Stimulated activated CD4-positive, alpha-beta T cell treated with anti-CD3 and anti-CD28 coated beads, Interleukin-15, amount 100 ng/mL, for 1 hour (primary cell): ENCODE measurements at places on chromosomes 16 and 17.

GRCh38 chr16:14672403-14672971 is 21.6 kb downstream of the PLA2G10 start:
- DNase-seq, result no peak

GRCh38 chr16:1874854-1875253 is 2.9 kb upstream of the MEIOB start:
- DNase-seq, result no peak

DNA sequence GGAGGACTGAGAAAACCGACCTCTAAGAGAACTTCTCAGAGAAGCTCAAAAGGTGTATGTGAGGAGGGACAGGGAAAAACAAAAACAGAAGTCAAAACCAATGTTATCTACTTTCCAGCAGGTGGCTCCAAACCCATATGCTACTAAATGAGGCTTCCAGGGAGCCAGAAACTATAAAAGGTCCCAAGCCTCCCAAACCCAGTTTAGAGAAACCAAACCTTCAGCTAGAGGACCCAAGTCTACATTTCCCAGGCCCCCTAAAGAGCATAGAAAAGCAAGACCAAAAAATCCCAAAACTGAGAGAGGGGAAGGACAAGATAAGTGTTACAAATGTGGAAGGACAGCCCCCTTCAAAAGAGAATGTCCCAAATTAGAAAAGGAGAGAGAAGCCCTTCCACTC is 3.7 kb downstream of the HPR start:
- DNase-seq, result no peak

- DNase-seq, result peak; percentile 46
These were observed 334.5 kb downstream of the SEC14L1 start for GRCh38 chr17:77475016-77475976.

DNA sequence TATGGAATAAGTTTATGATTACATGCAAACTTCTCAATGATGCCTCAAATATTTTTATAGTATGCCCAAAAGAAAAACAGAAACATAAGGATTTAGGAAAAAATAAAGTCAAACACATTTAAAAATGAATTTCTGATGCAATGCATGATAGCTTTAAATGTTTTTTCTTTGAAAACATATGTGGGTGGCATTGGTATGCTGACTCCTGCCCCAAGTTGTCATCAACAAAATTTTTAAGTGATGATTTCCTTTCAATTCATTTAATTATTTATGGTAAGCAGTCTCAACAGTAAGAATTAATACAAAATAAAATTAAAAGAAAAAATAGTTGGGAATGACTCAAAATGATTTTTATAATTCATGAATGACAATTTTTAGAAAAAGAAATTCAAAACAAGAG is 104.9 kb downstream of the CEP112 start:
- DNase-seq, result no peak

GRCh38 chr17:50538549-50539410 is 6.2 kb downstream of the EPN3 start:
- no peak for DNase-seq

DNA sequence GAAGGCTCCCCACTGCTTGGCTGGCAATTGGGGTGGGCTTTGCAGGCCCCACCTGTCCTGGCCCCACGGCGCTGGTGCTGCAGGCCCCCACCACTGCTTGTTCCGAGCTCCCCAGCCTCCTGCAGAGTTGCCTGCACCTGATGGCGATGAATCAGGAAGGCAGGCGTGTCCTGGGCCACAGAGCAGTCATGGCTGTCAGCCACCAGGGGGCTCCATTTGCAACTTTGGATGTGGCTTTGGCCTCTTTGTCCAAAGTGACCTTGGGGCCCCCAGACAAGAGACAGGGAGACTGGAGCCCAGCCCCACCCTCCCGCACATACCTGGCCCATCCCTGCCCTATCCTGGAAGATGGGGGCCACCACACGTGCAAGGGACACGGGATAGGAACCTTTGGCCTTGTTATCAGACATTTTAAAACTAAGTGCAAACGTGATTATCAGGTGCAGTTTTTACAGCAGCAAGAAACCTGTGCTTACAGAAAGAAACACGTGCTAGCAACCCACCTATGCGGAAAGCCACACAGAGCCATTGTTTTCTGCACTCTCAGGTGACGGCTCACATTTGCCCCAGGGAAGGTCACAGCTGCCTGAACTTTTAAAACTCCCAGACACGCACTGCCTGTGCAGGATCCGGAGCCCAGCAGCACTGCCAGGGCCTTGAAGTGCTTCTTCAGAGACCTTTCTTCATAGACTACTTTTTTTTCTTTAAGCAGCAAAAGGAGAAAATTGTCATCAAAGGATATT is at the start of gene DNASE1:
Gene DNASE1, plus strand, starts transcription at position 443 of the 743 bp plus-strand sequence. CDS start 683 bp downstream, outside the sequence.
- peak; percentile 32 for DNase-seq

DNA sequence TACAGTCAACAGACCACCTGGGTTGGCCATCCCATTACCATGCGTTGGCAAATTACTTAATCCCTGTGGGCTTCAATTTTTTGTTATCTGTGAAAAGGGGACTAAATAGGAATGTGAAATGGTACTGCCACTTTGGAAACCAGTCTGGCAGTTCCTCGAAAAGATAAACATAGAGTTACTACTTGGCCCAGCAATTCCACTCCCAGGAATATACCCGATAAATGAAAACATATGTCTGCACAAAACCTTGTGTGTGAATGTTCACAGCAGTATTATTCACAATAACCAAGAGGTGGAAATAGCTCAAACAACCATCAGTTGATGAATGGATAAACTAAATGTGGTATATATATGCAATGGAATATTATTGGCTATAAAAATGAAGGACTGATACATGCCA is 87.9 kb downstream of the TANGO6 start:
- DNase-seq, result no peak

- DNase-seq, result no peak
These were observed 23.8 kb downstream of the EZH1 start for GRCh38 chr17:42720996-42721583.

GRCh38 chr17:4130715-4131114 is 12.1 kb downstream of the ZZEF1 start:
- DNase-seq, result no peak

- no peak for DNase-seq
These were observed 1.8 kb upstream of the GINS2 start for GRCh38 chr16:85690469-85691064.

DNA sequence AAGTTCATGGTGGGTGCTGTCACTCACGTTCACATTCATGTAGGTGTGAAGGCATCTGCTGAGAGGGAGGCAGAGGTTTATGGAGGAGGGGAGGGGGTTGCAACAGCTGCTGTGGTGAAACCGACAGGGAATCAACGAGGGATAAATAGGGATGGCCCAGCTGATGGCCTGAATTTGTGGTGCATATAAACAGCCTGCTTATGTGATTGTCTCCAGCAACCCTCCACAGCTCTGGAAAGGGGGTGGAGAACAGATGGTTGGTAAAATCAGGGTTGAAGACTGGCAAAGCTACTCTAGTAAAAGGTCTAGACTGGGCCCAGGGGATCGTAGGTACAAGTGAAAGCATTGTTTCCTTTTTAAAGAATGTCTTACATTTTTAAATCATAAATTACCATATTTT is 53.7 kb downstream of the IQCK start:
- DNase-seq, result no peak

GRCh38 chr16:49158029-49158642 is 123.5 kb downstream of the CBLN1 start:
- DNase-seq, result no peak

GRCh38 chr17:78573955-78574354 is 3.2 kb downstream of the DNAH17 start:
- DNase-seq, result no peak

GRCh38 chr17:7070712-7071111 is 9.3 kb downstream of the CLEC10A start:
- DNase-seq, result no peak

- no peak for DNase-seq
These were observed 5.0 kb downstream of the YBX2 start for GRCh38 chr17:7289256-7290032.

- no peak for DNase-seq
These were observed 155.1 kb downstream of the RBFOX1 start for GRCh38 chr16:7487574-7488323.
